ENCODE measurements at places on chromosomes 5 and 9.

DNA sequence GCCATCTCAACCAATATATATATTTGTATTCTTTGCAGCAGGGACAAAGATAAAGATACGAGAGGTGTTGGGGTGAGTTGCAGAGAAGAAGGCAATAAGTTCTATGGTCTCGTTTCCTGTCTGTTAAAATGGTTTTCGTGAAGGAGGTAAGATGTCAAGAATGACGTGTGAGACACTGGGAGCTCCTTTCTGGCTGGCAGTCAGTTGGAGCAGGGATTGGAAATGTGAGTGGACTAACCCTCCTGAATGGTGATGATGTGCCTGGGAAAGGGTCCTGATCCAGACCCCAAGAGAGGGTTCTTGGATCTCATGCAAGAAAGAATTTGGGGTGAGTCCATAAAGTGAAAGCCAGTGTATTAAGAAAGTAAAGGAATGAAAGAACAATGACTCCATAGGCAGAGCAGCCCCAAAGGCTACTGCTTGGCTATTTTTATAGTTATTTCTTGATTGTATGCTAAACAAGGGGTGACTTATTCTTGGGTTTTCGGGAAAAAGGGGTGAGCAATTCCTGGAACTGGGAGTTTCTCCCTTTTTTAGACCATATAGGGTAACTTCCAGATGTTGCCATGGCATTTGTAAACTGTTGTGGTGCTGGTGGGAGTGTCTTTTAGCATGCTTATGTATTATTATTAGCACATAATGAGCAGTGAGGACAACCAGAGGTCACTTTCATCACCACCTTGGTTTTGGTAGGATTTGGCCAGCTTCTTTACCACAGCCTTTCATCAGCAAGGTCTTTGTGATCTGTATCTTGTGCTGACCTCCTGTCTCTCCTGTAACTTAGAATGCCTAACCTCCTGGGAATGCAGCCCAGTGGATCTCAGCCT lies 53.7 kb downstream of the SPATA31C2 start:
- no peak for DNase-seq

DNA sequence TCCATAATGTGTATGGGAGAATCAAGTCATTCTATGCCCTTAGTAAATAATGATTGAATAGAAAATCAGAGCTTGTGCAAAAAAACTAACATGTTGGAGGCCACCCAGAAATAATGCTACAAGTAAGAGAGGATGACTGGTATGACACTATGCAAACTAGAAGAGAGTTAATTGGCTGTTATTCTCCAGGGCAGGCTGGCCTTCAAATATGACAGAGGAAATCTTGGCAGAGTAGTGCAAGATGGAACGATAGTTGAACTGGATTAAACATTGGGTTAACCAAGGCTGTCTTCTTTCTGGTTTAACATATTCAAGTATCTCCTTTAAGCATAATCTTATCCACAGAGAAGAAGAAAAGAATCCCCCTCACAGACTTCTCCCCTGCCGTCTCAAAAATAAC lies 196.1 kb downstream of the MPDZ start:
- no peak for DNase-seq

GRCh38 chr5:107289030-107289714 lies 381.6 kb downstream of the EFNA5 start:
- no peak for DNase-seq

GRCh38 chr5:60843936-60844905 lies at the start of gene ELOVL7:
Gene ELOVL7, minus strand, starts transcription at chr5:60844269. Its CDS starts 56,872 bp downstream, at chr5:60787397.
- DNase-seq: peak; percentile 12

- no peak for DNase-seq
These were observed 54.7 kb downstream of the SECISBP2 start for GRCh38 chr9:89372979-89373378.

- DNase-seq: no peak
These were observed 323.9 kb upstream of the RORB start for GRCh38 chr9:74173284-74173683.

GRCh38 chr5:35781181-35781790 lies 75.4 kb upstream of the IL7R start:
- DNase-seq: no peak

- no peak for DNase-seq
These were observed 1.8 kb downstream of the IRX1 start for GRCh38 chr5:3597167-3598007.

GRCh38 chr5:1004461-1005248 lies 3.9 kb upstream of the NKD2 start:
- peak; percentile 19 for DNase-seq

DNA sequence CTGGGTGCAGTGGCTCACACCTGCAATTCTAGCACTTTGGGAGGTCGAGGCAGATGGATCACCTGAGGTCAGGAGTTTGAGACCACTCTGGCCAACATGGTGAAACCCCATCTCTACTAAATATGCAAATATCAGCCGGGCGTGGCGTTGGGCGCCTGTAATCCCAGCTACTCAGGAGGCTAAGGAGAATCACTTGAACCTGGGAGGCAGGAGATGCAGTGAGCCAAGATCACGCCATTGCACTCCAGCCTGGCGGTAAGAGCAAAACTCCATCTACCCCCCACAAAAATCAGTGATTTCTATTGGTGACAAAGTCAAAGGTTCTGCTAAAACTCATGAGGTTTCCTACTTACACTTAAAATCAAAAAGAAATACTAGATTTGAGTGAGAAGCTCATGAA lies 18.8 kb downstream of the CSNK1A1 start:
- no peak for DNase-seq

GRCh38 chr9:21579247-21579671 lies 97.1 kb upstream of the IFNE start:
- no peak for DNase-seq

DNA sequence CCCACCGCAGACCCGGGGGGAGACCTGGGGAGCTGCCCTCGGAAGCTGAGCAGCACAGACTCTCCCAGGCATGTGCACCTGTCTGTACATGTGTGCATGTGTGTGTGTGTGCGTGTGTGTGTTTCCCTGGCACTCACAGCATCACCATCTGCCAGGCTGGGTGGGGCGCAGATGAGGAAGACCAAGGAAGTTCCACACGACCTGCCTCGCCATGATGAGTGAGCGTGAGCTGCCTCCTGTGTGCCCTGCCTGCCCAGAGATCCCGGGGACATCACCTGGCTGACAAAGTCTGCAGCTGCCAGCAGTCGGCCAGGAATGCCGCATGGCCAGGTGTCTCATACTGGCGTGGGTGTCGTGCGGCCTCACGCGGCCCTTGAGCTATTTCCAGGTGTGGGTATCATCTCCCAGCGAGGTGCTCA lies 4.0 kb upstream of the GPSM1 start:
- DNase-seq: no peak

Measured in stimulated activated CD4-positive, alpha-beta T cell treated with anti-CD3 and anti-CD28 coated beads, TNF-alpha, amount 100 ng/mL, for 1 hour (primary cell).